ENCODE measurements at places on chromosomes 3 and 15.

GRCh38 chr3:8490079-8490552 is 11.5 kb upstream of the LMCD1 start:
- no peak for DNase-seq

DNA sequence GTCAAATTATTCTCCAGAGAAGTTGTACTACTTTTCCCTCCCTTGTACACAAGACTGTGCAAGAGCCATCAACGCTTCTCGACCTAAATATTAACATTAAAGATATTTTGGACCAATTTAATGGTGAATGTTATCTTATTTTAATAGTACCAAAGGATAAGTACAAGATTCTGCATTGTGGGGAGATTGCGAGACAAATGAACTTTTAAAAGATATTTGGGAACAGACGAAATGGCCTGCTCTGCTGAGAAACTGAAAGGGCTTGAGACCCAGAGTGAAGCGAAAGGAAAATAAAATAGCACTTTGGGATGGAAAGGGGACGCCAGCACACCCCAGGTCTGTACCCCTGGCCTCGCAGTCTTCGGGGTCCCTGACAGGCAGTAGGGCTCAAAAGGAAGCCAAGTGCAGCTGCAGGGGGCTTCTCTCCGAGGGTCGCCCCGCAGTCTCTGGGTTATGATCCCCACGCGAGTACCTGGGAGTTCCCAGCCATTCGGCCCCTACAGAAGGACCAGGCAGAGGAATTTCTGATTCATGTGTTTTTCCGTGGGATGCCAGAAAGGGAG is 97.6 kb upstream of the VGLL3 start:
- no peak for DNase-seq

- DNase-seq = no peak
These were observed 597 bp upstream of the GBE1 start for GRCh38 chr3:81761904-81762580.

- no peak for DNase-seq
These were observed 210.7 kb downstream of the PDCD6IP start for GRCh38 chr3:34008836-34009809.

DNA sequence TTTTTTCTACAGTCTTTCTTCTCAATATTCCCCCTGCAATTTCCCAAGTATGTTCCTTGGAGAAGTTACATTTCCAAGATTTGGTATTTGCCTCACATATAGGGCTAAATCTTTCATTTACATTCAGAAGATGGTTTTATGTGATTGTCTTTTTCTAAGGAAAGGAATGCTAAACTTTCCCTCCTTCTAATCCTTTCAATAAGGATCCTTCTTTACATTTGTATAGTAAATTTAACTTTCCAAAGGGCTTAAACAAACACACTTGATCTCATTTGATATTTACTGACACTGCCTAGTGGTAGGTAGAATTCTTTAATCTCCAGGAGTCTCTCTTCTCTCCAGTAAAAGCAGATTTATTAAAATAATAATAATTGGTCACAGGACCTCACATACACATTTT is 185.3 kb downstream of the LSAMP start:
- DNase-seq = no peak

DNA sequence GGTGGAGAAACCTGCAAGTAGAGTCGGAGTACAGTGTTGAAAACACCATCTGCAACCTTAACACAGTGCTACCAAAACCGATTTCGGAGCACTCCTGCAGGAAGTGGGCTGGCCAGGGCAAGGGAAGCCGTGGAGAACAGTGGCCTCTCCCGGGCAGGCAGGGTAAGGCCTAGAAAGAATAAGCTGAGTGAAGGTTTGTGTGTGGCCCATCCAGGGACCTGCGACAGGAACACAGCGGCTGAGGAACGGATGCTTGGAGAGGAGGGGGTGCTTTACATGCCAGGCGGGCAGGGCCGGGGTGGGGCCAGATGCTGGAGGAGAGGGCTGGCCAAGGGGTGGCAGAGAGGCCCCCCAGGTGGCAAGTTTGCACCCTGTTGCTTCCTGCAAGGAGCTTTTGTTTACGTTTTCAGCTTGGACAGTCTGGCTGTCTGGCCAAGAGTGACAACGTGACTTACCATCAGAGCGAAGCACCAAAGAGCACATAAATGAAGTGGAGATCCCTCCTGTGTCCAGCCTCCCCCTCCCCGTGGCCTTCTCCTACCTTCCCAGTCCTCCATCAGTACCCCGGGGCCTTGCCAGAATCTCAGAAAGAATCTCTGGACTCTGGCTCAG is 156.5 kb downstream of the PGPEP1L start:
- DNase-seq = no peak

- DNase-seq = no peak
These were observed 15.9 kb downstream of the ZXDC start for GRCh38 chr3:126459763-126460127.

DNA sequence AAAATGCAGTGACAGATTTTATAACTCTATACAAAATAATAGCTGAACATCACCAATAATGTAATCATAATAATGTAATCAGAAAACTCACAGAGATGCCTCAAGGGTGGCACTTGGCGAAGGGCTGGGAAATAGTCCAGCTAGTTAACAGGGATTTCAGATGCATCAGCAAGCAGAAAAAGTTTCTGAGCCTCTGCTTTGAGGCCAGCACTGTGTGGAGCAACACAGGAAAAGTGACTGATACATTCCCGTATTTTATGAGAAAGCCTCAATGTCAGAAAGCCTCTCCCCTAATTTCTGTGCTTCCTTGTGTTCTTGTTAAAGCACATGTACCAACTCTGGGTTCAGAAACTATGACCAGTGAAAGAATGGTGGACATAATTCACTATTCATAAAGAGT is 304.8 kb downstream of the VPS13C start:
- DNase-seq = no peak

GRCh38 chr3:20201143-20201542 is 15.1 kb upstream of the SGO1 start:
- DNase-seq = no peak

- DNase-seq = no peak
These were observed 23.1 kb downstream of the LRRC31 start for GRCh38 chr3:169846458-169847193.

GRCh38 chr3:170726976-170727661 is 141.2 kb upstream of the SLC7A14 start:
- no peak for DNase-seq

- no peak for DNase-seq
These were observed 27.5 kb upstream of the DENND4A start for GRCh38 chr15:65819563-65819960.

DNA sequence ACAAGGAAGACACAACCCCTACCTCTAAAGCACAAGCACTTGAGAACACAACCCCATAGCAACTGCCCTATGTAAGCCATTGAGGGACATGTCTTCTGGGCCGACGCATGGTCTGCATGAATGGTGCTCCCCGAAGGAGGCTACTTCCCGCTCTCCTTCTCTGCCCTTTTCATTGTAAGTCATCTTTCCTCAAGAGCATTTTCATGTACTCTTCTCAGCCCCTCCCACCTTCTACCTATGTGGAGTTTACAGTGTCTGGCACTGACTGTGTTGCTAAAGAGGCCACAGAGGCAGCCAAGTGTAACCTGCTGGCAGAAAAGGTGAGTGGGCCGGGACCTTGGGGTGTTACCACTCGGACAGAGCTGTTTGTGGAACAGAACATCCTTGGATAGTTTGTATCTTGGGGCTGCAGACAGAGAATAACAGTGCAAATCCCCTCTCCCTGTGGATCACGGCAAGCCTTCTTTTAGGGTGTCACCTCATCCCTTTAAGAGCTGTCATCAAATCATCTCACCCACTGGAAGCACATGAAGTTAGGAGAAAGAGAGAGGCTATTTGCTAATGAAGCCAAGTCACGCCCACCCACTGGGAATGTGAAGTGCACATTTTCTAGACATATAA is 5.6 kb downstream of the AHSG start:
- no peak for DNase-seq

DNA sequence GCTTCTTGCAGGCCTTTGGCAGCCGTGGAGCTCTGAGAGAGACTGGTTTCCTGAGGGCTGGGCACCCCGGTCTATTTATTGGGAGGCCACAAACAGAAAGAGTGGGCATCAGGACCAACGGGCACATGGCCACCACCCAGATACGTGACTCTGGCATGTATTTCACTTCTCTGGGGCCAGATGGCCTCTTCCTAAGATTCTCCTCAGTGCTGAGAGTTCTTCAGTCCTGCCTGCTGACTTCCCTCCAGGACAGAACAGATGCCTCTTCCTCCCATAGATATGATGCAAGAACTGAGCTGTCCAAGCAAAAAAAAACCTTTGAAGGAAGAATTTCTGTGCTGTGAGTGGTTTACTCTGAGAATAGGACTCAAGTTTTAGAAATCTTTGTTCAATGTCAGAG is 107.7 kb downstream of the IGF2BP2 start:
- no peak for DNase-seq

- DNase-seq = no peak
These were observed 320.2 kb upstream of the TBC1D5 start for GRCh38 chr3:18062657-18063025.

GRCh38 chr3:185712337-185712736 is 112.5 kb downstream of the IGF2BP2 start:
- no peak for DNase-seq

DNA sequence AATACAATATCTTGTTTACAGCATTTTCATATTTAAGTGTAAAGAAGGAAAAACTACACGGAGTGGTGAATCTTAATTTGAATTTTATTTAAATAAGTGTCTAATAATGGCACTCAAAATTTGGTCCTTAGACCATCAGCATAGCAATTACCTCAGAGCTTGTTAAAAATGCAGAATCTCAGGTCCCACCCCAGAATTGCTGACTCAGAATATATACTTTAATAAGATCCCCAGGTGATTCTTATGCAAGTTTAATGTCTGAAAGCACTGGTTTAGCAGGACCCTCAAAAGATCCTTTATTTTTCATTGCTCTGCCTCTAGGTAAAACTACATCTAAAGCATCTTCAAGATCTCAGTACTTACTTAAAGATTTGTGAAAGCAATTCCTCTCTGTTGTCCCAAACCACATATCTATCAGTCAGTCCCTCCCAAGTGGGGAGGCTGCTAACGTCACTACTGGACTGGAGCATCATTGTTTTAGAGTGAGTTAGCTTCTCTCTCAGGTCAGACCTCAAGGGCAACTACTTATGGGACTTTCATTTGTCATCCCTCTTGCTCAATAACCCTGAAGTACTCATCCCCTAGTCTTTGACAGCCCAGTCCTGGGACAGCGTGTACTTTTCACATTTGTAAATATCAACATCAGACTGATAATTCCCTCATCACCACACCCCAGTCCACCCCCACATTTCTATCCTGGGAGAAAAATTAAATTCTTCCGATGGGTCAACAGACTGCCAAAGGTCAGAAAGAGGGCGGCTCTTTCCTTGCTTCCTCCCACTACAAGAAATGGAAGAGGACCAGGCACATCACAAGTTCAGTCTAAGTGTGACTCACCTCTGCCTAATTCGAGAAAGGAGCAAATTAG is 76.7 kb downstream of the CBLB start:
- no peak for DNase-seq

DNA sequence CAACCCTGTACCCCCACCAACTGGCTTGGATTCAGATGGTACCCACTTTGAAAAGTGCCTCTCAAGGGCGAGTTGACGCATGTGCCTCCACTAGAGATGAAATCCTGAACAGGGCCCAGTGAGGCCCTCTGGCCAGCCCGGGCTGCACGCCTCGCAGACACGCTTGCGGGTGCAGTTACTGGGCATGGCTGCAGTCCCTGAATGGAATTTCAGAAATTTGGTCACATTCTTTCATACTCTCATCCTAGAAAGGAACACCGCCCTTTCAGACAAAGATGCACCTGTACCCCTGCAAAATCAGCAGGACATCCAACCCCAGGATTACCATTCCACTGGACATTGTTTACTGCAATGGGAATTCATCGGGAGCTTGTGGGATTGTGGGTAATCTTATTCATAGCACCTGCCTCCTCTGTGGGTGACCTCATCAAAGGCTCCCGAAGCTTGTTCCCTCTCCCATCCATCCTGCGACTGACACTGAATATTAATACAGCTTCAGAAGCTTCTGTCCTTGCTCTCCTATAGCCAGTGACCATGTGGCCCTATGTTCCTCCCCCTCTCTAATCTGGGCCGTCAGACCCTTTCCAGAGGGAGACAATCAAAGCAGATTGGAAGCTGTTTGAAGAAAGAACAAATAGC is 42.5 kb upstream of the TPM1 start:
- no peak for DNase-seq

- DNase-seq = no peak
These were observed 97.8 kb downstream of the FLNB start for GRCh38 chr3:58106061-58106460.

DNA sequence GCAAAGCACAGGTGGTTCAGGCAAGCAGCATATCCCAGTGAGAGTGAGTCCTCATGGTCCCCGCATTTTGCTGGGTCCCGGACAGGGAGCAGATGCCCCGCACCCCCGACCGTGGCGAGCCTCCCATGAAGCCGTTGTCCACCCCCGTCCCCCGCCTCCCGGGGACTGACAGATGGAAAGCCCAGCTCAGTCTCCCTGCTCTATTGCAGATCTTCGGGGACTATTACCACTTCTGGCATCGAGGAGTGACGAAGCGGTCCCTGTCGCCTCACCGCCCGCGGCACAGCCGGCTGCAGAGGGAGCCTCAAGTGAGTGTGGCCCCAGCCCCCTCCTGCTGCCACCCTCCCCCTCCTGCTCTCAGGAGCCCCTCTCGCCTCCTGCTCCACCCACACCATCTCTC is 7.7 kb downstream of the FURIN start:
- DNase-seq = no peak

DNA sequence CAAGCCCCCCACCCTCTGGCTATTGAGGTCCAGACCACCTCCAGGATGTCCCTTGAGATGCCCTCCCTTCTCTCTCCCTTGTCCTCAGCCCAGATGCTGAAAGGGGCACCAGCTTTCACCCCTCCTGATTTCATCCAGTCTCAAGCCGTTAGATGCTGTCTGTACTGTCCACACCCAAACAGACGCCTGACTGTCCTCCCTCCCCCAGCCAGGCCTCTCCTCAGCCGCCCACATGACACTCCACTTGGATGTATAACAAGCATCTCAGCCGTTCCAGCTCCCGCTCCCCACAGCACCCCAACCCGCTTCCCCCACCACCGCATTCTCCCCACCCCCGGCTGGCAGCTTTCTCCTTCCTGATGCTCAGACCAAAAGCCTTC is 25.0 kb upstream of the CYP11A1 start:
- no peak for DNase-seq

DNA sequence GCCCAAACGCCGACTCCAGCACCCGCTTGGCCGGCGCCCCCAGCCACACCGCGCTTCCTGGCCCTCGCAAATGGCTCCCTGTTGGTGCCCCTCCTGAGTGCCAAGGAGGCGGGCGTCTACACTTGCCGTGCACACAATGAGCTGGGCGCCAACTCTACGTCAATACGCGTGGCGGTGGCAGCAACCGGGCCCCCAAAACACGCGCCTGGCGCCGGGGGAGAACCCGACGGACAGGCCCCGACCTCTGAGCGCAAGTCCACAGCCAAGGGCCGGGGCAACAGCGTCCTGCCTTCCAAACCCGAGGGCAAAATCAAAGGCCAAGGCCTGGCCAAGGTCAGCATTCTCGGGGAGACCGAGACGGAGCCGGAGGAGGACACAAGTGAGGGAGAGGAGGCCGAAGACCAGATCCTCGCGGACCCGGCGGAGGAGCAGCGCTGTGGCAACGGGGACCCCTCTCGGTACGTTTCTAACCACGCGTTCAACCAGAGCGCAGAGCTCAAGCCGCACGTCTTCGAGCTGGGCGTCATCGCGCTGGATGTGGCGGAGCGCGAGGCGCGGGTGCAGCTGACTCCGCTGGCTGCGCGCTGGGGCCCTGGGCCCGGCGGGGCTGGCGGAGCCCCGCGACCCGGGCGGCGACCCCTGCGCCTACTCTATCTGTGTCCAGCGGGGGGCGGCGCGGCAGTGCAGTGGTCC is 3.5 kb downstream of the ISLR2 start:
- no peak for DNase-seq
